AML-193 (cell line): ENCODE measurements at places on chromosomes 2 and 18.

DNA sequence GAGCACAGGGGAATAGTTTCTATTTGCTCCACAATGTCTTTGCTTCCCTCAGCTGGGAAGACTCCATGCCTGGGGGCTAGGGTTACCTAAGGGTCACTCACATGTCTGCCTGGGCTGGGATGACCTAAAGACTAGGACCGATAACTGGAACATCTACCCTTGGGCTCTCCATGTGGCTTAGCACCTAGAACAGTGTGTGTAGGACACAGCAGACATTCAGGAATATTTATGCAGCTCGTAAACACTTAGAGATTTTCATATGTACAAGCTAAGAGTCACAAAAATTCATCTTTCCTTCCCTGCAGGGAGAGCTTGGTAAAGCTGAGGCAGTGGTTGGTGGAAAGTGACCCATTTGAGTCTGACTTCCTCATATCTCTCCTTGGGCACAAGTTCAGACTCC lies 55.8 kb downstream of the FBLN7 start:
- DNase-seq: no peak

- DNase-seq: no peak
Measured at GRCh38 chr2:71498261-71498701, 44.9 kb downstream of the DYSF start.

GRCh38 chr2:11073251-11073650 lies 82.0 kb upstream of the SLC66A3 start:
- peak; percentile 12 for DNase-seq

- no peak for DNase-seq
Measured at GRCh38 chr2:208370881-208371633, 35.5 kb upstream of the PTH2R start.

DNA sequence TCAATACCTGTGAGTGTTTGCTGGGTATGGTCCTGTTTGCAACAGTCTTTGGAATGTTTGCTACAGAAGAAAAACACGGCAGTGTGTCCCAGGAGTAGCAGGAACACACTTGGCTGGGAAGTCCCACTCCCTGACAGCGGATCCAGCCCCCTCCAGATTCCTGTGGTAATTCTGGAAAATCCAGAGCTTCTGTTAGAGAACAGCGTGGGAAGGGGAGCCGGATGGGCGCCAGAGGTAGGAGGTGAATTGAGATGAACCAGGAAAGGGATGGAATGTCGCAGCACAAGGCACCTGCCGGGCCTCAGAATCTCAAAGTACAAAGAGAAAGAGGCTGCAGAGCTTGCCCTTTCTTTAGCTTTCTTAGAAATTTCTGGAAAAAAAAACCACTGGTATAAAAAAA lies 221.9 kb downstream of the MYT1L start:
- no peak for DNase-seq

- DNase-seq: no peak
Measured at GRCh38 chr2:202261531-202261930, 4.0 kb upstream of the NOP58 start.

DNA sequence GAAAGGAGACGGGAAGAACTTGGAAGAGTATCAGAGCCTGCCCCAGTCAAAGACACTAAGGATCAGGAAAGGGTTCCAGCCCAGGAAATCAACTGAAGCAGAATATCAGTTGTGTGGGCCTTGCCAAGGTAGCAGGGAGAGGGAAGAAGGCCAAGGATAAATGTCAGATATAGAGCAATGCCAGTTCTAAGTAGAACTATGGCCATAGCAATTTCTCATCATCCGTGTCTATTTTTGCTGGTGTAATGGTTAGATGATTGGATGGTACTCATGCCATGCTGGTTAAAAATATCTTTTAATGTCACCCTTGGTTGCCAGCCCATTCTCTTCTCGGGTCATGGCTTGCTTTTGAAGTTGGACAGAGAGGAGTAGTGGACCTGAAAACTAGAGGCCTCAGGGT lies 41.9 kb downstream of the MAIP1 start:
- DNase-seq: no peak

DNA sequence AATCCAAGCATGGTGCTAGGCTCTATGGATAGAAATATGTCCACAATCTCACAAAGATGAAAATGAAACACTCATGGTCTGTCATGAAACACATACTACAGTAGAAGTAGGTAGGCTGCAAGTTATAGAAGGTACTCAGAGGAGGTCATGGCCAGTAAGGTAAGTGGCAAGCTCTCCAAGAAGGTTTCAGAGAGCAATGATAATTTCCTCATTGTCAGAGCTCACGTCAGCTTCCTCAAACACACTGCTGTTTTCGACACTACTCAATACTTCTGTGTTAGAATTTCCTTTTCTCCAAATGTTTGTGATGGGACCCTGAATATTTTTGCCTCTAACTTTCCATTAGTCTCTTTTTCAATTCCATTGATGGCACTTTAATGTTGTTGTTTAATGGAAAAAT lies 25.5 kb downstream of the CCDC141 start:
- DNase-seq: no peak

GRCh38 chr18:44117821-44118220 lies 562.9 kb upstream of the SETBP1 start:
- DNase-seq: no peak

DNA sequence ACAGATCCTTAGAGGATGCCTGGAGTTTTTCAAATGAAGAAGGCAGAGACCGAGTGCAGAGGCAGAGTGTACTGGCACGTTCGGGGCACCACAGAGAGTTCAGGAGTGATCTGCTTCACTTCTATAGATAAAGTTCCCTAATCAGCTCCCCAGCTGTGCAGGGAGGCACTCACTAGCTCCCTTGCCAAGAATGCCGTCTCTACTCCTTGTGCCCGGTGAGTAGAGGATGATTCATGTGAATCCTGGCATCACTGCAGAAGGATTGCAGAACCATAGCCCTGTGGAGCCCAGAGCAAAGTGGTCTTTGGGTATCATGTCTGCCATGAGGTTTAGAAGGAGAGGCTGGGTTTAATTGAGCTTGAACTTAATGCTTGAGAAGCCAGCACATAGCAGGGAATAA lies 510.1 kb upstream of the RAB6C start:
- DNase-seq: no peak

DNA sequence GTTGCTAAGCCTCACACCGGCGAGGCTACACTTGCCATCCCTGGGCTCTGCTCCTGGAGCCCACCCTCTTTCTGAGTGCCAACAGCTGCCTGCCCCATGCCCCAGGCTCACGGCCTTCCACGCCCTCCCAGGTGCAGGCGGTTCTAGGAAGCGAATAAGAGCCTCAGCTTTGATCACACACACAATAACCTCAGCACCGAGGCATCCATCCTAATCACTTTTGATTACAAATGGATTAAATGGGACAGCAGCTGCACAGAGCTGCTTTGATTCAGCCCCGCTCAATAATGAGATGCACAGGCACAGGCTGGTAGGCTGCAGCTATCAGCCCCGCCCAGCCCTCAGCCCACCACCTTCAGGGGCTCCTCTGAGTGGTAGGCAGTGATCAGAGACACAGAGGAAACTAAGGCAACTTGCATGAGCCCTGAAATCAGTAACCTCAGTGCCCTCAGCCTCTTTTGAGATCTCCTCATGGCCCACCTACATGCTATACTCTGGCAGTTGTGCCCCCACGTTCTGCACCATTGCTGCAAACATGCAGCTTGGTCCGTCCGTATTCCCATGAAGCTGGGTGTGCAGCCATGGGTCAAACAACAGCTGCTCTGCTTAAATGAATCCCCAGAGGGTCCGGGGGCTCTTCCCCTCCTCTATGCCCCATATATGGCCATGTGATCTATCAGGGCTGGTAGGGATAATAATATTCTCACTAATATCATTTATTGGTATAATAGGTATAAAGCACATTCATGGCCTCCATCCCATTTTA lies 171.4 kb downstream of the SETBP1 start:
- DNase-seq: no peak

GRCh38 chr2:109591206-109591605 lies 22.6 kb downstream of the SEPTIN10 start:
- DNase-seq: no peak

DNA sequence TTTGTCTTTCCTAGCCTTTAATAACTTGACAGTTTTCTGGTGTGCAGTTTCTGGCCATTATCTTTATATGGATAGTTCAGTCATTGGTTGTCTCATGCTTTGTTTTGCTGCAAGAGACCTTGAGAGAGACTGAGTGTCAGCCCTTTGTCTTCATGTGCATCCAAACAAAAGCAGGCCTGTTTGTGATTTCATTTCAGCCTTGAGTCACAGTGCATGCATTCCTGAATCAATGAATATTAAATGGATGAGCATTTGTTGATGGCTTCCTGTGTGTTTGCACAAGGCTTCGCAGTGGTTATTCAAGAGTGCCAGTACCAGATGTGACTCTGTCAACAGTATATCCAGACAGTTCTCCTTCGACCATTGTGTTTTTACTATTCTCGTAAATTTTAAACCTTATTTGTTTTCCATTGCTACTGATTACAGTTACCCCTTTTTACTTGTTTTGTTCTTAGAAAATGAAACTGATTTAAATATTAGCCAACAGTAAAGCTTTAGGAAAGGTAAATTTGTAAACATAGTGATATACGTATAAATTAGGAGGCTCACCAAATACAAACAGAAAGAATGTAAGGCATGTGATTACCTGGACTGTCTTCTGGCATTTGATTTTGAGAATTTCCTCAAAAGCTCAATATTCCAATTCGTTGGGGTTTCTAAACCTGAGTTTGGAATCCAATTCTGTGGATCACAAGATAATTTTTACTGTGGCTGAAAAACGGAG lies 319.8 kb downstream of the CTNNA2 start:
- DNase-seq: no peak

DNA sequence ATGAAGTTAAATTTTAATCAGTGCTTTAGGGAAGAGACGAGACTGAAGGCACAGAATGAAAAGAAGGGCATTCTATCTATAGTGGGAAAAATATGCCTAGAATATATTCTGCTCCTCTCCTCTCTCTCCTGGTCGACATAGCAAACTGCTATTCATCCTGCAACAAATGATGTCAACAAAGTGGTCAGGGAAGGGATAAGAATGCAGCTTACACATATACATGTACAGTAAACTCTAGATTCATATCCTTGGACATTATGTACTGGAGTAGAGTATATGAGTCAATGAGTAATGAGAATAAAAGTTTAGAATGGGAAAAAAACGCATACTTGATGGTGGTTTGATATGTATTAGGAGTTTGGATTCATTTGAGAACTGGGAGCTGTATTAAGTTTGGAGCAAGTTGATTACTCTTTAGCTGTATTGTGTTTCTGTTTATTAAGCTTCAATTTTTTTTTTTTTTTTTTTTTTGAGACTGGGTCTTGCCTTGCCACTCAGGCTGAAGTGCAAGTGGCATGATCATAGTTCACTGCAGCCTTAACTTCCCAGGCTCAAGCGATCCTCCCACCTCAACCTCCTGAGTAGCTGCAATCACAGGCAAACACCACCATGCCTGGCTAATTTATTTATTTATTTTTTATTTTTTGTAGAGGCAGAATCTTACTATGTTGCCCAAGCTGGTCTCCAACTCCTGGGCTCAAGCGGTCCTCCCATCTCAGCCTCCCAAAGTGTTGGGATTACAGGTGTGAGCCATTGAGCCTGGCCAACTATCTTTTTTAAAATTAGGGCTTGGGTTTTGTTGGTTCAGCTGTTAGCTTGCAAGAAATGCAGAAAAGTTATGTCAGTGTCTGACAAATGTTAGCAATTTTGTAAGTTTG lies 53.8 kb downstream of the STAT1 start:
- DNase-seq: no peak

DNA sequence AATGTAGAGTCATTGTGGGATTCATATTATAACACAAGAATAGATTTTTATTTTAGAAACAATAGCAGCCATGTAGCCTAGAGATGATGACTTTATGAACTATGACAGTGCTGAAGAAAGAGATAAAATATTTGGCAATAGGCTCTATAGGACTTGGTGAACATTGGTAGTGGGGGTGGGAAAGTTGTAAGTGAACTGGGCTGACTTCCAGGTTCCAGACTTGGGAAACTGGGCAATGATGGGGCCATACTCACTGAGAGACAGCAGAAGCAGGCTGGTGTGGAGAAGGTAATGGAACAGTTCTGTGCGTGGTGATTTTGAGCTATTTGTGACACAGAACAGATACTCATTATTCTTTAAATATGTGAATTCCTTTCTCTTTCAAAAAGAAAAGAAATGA lies 470.3 kb upstream of the HNRNPA3 start:
- no peak for DNase-seq

GRCh38 chr2:144325086-144325485 lies 194.8 kb downstream of the ZEB2 start:
- no peak for DNase-seq
